ENCODE measurements at places on chromosomes 3 and 15. TPM values are rescaled to one million over a fixed set of nuclear protein-coding genes. Genes with fewer than 3 reads are reported as not detected.
A peak's percentile ranks its signal among the peaks of the same experiment; 100 is the strongest.

DNA sequence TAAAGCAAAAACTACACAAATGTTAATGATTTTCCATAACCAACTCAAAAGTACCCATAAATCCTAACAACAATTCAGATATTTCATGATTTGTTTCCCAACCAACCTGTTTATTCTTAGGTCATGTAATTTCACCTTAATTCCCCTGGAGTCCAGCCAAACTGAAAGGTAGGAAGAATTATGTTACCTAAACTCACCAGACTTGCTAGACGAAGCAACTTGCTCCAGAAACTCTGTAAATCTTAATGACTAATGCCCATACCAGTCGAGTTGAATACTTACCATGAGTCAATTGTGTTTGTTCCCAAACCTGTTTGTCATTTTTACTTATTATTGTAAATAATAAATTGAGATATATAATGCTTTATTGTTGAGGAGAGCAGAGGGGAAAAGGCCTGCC is 1030.0 kb downstream of the TBL1XR1 start:
- no peak for DNase-seq

DNA sequence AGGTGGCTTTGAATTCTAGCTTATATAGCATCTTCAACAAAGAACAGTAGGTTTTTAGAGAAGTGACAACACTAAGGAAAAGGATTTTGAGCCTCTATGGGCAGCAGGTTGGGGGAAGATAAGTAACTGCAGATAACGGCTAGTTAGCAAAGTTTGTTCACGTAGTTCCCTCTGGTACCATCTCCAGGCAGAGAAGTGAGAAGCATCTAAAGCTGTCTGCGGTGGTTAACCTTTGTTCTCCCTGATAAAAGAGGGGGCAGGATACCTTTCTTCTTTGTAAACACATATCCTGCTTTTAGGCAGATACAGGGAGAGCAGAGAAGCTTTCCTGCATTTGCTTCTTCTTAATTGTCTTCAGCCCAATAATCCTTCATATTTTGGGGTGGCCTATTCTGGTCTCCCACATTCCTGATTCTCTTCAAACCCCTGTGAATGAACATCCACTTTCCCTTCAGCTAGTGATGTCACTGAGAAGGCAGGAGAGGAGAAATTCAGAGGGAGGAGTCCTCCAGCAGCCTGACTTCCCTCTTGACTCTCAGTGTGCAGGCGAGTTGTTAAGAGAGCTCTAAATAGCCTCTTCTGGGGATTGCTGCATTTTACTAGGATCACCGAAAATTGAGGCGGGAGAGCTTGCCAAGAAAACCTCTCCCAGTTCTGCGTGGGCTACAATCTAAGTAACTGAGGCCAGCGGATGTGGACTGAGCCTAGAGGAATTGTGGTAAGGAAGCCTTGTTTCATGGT is 393.7 kb upstream of the C2CD4B start:
- no peak for DNase-seq

GRCh38 chr15:40776537-40777141 is 6.9 kb downstream of the C15orf62 start:
- DNase-seq, result peak; percentile 86

- no peak for DNase-seq
Observed at GRCh38 chr3:2526926-2527325, 428.3 kb downstream of the CNTN4 start.

- no peak for DNase-seq
Observed at GRCh38 chr3:183324083-183324482, 71.0 kb downstream of the B3GNT5 start.

DNA sequence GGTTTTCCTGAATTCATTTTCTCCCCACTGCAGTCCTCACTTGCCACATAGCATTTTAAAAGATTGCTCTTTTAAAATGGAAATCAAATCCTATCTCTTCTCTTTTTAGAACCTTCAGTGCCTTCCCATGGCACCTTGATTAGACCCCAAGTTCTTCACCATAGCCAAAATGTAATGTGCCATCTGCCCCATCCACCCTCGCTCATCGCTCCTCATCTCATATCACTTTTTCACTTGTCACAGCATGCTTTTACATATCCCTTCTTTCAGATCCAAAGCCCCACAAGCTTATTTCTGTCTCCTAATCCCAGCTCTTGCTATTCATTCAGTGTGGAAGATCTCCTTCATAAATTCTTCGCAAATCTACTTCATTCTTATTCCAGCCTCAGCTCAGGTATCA is 161.7 kb downstream of the CD47 start:
- DNase-seq, result no peak

DNA sequence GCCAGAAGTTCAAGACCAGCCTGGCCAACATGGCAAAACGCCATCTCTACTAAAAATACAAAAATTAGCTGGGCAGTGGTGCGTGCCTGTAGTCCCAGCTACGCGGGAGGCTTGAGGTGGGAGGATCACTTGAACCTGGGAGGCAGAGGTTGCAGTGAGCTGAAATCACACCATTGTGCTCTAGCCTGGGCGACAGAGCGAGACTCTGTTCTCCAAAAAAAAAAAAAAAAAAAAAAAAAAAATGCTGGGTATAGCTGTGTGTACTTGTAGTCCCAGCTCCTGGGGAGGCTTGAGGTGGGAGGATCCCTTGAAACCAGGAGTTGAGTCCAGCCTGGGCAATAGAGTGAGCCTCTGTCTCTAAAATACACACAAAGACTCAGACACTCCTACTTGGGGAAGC is 32.0 kb downstream of the PPP1R2 start:
- DNase-seq, result no peak

GRCh38 chr15:85582131-85583079 is 202.0 kb downstream of the AKAP13 start:
- peak; percentile 72 for DNase-seq

DNA sequence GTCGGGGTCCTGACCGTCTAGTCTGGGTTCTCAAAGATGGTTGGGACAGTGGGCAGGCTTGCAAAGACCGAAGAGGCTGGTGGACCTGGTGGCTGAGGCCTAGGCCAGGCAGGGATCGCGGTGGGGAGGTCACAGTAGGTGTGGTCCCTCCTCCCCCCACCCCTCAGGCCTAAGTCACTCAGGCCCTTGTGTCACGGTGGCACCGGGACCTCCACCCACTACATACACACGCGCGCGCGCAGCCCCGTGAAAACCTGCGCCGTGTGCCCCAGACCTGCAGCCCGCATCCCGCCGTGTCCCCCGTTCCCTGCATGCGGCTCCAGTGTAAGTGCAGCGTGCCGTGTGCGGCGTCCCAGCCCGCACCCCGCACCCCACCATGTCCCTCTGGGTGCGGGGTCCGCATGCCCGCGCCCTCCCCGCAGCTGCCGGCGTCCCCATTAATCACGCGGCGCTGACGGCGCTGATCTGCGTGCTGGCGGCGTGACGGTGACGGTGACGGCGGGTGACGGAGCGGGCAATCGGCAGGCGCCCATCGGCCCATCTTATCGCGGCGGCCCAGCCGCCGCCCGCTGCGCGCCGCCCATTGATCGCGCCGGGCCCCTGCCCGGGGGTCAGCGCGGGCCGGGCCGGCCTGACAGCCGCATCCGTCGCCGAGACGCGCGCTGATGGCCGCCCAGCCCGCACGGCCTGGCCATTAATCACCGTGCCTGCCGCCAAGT is 24.4 kb downstream of the SEC61A1 start:
- DNase-seq, result peak; percentile 42

DNA sequence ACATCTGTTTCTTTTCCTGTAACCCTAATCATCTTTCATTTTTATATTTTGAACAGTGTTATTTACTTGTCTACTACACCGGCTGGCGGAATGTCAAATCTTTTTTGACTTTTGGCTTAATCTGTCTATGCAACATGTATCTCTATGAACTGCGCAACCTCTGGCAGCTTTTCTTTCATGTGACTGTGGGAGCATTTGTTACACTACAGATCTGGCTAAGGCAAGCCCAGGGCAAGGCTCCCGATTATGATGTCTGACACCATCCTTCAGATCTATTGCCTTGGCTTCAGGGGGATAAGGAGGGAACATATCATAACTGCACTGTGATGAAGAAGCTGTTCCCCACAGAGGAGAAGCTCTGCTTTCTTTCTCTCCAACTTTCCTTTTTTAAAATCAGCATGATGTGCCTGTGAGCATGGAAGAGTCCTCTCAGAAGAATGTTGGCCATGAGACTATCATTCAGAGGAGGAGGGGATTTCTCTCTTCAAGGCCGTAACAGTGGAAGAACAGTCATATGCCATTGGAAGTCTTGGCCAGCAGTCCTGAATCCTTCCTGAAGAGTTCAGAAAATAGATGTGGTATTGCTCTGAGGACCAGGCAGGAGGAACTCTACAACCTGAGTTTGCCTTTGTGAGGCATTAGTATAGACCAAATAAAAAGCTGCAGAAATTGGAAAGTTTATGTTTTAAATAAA is 69.9 kb downstream of the SEC22A start:
- no peak for DNase-seq

GRCh38 chr3:24365168-24365567 is 129.5 kb downstream of the THRB start:
- DNase-seq, result no peak

DNA sequence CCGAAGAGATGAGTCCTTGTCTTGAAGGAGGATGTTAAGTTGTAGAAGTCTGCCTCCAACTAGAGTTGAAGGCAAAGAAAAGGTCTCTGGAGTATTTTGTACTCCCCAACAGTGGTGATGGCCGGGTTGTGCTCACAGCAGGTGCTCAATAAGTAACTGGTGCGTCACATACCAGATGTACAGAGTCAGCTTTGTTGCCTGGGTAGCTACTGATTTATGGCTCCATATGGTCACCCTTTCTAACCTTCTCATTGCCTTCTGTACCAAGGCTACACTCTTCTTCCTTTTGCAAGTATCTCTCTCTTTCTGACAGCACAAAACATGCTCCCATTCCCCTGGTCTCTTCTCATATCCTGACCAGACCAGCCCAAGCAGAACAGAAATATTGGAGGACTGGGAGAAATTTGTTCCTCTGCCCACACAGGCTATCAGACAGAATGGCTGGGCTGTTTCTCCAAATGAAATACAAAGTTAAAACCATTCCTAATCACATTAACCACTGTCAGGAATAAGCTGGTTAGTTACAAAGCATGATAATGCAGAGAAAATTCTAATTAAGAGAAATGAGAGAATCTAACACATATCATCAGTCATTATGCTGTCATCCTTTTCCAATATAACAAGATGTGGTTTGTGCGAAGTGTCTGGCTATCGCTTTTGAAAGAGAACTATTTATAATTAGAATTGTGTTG is 150.1 kb upstream of the LRRN1 start:
- no peak for DNase-seq

- no peak for DNase-seq
Observed at GRCh38 chr3:88010810-88011209, 48.0 kb downstream of the CGGBP1 start.

GRCh38 chr15:69570454-69570853 is 117.8 kb downstream of the RPLP1 start:
- DNase-seq, result no peak

GRCh38 chr15:76164602-76165001 is 104.8 kb downstream of the TMEM266 start:
- no peak for DNase-seq

DNA sequence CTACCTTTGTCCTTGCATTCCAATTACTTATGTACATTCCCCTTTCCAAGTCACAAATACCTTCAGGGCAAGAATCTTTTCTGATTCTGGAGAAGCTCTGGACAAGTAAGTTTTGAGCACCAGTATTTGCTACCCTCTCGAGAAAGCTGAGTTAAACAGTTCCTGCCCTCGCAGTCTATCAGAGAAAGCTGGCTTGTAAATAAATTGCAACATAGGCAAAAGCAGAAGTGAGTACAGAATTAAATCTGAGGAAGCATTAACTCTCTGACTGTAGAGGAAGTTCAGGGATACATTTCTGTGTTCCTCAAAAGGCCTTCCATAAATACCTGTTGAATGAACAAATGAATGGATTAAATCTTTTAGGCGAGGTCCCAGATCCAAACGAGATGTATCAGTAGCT is 1.2 kb downstream of the OSBPL11 start:
- DNase-seq, result no peak

Gene ADIPOQ
- not detected for polyA plus RNA-seq

Gene SLC51A
- polyA plus RNA-seq, result 1.6 TPM

Gene CAND2
- 0.32 TPM for polyA plus RNA-seq

Gene CORO2B
- not detected for polyA plus RNA-seq

Gene ADAMTS9
- polyA plus RNA-seq, result not detected
